ENCODE measurements at places on chromosomes 16 and 17. TPM values are rescaled to one million over a fixed set of nuclear protein-coding genes. Genes with fewer than 3 reads are reported as not detected.

GRIN2C gene
- not detected for total RNA-seq

TNFAIP1 gene
- 31.2 TPM for total RNA-seq

CACNG1 gene
- not detected for total RNA-seq

ABCC12 gene
- total RNA-seq, result not detected

SMIM36 gene
- not detected for total RNA-seq

FAAP100 gene
- 13.0 TPM for total RNA-seq

CLEC19A gene
- total RNA-seq, result not detected

ADAMTS18 gene
- total RNA-seq, result not detected

KRT33B gene
- total RNA-seq, result not detected

GRCh38 chr16:47004652-47005051 lies 31.2 kb upstream of the DNAJA2 start:
- DNase-seq, result no peak

- DNase-seq, result no peak
Observed at GRCh38 chr17:51540151-51540550, 279.8 kb downstream of the UTP18 start.

GRCh38 chr17:46766493-46767491 lies 51.7 kb downstream of the WNT3 start:
- DNase-seq, result no peak

- no peak for DNase-seq
Observed at GRCh38 chr17:78391843-78392242, 13.4 kb downstream of the PGS1 start.

DNA sequence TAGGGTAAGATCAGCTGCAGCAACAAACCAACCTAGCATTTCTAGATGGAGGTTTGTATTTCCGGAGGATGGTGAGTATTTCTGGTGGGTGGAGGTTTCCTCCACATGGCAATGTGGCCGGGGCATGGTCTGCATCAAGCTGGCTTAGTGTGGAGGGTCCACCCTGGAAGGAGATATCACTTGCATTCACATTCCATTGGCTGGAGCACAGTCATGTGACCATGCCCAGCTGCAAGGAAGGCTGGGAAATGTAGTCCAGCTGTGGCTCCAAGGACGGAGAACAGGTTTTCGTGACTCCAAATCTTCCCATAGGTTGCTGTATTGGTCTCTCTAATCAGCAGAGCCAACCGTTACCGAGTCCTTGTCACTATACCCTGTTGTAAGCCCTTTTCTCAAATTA lies 68.7 kb downstream of the RAI1 start:
- DNase-seq, result peak; percentile 40

GRCh38 chr16:28623172-28623711 lies 13.4 kb upstream of the SULT1A1 start:
- no peak for DNase-seq

DNA sequence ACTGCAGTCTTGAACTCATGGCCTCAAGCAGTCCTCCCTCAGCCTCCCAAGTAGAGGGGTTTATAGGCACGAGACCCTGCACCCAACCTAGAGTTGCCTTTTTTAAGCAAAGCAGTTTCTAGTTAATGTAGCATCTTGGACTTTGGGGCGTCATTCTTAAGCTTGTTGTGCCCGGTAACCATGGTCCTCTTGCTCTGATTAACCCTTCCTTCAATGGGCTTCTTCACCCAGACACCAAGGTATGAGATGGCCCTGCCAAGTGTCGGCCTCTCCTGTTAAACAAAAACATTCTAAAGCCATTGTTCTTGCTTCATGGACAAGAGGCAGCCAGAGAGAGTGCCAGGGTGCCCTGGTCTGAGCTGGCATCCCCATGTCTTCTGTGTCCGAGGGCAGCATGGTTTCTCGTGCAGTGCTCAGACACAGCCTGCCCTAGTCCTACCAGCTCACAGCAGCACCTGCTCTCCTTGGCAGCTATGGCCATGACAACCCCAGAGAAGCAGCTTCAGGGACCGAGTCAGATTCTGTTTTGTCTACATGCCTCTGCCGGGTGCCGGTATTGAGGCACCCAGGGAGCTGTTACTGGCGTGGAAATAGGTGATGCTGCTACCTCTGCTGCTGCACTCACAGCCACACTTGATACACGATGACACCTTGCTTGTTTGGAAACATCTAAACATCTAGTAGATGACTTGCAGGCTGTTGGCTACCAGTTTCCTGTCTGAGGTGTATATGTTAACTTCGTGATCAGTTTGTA lies 3.3 kb downstream of the RPL13 start:
- no peak for DNase-seq

- DNase-seq, result no peak
Observed at GRCh38 chr17:42850954-42851353, at the start of gene AOC3. Gene AOC3 (plus strand): TSS chr17:42851199. CDS start chr17:42851344, 145 bp downstream.

DNA sequence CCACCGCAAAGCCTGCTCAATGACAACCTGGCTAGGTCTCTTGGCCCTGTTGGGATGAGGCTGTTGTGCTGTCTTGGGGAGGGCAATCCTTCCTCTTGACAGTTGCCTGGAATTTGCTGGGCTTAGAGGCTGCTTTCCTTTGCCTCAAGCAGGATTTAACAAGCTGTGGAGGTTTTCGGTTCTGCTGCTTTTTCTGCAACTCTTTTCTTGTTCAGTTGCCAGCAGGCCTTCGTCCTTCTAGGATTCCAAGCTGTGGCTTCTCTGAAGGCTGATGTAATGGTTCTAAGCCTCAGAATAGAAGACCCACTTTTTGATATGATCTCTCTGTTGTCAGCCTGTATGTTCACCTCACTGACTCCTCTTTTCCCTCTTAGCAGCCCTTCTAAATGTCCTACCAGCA lies 149.5 kb upstream of the HS3ST4 start:
- DNase-seq, result no peak

GRCh38 chr17:44981221-44981968 lies 13.3 kb upstream of the C1QL1 start:
- DNase-seq, result peak; percentile 33

GRCh38 chr16:28161626-28162025 lies 50.1 kb downstream of the XPO6 start:
- no peak for DNase-seq

GRCh38 chr17:38401459-38401858 lies 26.8 kb upstream of the ARHGAP23 start:
- no peak for DNase-seq

DNA sequence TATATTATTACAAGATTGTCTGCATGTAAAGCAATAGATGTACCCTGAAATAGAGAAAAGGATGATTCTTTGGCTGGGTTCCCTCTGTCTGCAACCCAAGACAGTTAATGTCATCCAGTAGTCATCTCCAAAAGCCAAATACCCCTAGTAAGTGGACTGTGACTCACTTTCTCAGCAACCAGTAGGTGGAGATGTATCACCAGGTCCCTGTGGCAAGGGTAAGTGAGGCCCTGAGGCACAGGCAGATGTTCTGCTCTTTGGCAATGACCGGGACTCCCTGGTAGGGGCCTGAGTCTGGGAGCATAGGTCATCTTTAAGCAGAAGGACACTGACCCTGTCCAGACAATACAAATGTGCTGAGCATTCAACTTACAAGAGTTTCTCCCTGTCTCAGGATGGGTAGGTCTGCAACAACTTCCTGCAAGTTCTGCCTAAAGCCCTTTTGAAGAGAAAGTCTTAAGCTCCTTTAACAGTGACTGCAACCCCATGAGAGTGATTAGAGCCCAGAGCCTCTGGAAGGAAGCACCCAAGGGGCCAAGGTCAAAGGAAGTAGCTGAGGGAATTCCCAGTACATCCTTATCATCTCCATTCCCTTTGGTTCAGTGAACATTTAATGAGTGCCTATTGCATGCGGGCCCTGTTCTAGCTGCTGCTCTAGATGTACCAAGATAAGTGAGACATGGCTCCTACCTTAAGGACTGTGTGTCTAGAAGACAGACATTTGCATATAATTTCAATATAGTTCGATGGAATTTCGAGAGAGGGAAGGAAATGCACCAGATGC lies 31.9 kb downstream of the PMP22 start:
- no peak for DNase-seq

DNA sequence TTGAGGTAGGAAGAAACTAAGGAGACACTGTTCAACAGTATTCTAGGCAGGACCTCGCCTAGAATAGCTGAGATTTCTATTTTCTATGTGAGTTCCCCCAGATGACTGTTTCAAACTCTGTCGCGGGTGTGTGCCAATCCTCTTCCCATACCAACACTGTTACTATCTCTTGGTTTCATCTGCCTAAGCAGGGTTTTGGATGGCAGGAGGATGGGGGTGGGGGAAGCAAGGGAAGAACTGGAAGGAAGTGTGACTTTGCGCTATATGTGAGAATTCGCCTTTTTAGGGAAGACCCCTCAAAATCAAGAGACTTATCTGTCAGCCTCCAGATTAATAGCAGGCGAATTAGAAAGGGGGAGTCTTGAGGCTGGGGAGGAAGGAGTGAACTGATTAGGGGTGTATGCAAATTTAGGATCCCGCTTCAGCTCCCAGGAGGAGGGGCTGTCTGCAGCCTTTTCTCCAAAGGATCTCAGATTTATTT lies 521 bp upstream of the G6PC3 start:
- peak; percentile 64 for DNase-seq

- DNase-seq, result no peak
Observed at GRCh38 chr17:75557852-75558665, 29.5 kb upstream of the MYO15B start.

DNA sequence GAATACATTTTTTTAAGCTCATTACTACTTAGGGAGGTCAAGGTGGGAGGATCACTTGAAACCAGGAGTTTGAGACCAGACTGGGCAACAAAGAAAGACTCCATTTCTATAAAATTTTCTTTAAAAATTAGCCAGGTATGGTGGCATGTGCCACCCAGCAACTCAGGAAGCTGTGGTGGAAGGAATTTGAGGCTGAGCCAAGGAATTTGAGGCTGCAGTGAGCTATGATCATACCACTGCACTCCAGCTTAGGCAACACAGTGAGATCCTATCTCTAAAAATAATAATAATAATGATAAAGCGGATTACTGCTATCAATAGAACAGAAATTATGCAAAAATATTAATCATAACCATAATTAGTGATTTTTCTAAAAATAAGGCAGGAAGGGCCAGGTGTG lies 170.3 kb downstream of the COPRS start:
- no peak for DNase-seq

GRCh38 chr17:5700745-5701144 lies 116.4 kb upstream of the NLRP1 start:
- DNase-seq, result no peak

DNA sequence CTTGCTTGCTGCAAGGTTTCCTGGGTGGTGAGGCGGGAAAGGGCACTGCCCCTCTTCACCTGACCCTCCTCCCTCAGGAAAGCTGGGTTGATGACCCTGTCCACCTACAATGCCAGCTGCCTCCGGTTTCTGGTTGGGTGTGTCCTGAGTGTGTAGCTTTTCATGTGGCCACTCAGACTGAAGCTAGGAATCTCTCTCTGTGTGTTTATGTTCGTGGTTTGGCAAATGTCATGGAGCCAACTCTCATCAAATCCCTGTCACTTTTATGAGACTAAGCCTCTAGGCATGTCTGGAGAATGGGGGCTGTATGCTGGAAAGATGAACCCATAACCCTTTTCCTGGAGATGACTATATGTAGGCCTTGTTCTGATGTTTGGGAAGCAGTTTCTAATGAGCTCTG lies 17.1 kb downstream of the PLEKHG4 start:
- DNase-seq, result no peak

DNA sequence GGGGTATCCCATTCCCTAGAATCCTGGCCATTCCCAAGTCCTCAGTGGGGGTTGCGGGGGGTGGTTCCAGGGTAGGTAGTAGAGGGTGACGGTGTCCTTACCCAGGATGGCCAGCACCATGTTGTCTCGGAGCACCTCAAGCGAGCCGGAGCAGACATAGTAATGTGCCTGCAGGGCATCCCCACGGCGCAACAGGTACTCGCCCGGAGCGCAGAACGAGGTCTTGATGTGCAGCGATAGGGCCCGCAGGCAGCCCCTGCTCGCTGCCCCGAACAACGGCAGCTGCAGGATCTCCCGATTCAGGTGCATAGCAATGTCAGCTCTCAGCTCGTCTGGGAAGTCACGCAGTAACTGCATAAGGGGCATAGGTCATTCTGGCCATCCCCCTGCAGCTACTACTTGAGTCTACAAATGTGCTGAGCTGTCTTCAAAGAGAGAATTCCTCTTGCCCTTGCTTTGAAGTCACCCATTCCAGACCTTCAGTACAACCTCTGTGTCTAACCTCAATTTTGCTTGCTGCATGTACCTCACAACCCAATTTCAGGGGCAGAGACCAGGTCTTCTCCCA lies 11.5 kb upstream of the RAB5C start:
- no peak for DNase-seq

DNA sequence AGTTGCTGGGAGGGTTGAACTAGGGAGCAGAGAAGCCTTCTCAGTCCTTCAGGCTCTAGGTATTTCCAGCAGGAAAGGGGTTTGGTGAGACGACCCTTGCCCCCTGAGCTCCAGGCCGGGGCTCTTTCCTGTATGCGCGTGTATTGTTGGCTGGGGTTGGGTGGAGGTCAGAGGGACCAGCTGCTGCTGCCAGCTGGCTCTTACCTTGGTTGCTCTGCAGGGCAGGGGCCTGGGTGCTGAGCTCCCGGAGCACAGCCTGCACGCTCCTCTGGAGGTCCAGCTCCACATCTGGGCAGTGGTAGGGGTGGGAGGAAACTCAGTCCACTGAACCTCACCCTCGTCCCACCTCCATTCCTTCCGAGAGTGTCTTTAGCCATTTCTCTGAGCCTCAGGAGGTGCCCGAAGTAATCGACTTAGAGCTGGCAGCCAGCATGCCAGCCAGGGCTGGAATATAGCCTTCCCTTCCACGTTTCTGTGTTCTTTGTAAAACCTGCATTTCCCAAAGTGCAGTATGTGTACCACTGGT lies 28.0 kb downstream of the PIK3R6 start:
- DNase-seq, result no peak

DNA sequence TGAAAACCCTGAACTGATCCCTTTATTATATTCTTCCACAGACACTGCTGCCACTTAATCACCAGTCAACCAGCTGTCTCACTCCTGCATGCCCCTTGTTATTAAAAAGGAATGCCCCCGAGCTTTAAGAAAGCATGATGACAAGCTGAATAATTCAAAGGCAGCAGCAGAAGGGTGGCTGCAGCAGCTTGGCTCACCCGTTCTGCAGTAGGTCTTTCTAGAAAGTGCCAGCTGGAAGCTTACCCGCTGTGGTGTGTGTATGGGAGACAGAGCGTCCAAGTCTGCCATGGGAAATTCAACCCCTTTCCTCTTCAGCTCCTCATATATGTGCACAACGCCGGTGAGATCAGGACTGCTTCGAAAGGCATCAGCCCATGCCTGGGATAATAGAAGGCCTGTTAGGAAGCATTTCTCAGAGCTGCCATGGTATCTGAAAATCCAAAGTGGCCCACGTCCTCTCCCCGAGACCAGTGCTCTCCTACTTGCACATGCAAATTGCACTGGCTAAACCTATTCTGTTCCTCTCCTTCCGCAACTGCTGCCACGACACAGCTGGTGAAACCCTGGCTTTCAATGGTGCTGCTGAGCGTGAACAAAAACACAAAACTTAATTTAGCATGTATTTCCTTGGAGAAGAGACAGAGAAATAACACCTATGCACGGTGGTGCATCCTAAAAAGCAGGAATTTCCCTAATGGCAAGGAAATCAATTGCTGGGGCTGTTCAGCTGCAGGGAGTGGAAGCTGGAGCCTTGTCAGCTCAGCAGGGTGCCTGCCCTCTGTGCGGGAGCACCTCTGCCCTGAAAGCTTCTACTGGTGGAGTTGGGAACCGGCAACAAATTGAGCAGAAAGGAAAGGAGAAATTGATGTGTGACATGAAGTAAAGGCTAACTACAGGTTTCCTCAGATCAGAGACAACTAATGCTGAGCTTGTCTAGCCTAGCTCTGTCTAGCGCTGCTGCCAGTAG lies 47.9 kb upstream of the SREBF1 start:
- no peak for DNase-seq

All from NCI-H460 (cell line).